CD4-positive, alpha-beta memory T cell (primary cell): ENCODE measurements at places on chromosomes 6 and 20. TPM values are rescaled to one million over a fixed set of nuclear protein-coding genes. Genes with fewer than 3 reads are reported as not detected.

Gene SPEF1
- not detected for polyA plus RNA-seq

Gene HLA-DQB2
- 2.9 TPM for polyA plus RNA-seq

Gene PGC
- not detected for polyA plus RNA-seq

Gene ANGPT4
- not detected for polyA plus RNA-seq

Gene TAAR5
- not detected for polyA plus RNA-seq

Gene DNAH8
- polyA plus RNA-seq = not detected

Gene ACSS2
- polyA plus RNA-seq = 14.1 TPM

Gene CD83
- 10.6 TPM for polyA plus RNA-seq

Gene FKBP1C
- polyA plus RNA-seq = not detected
